NCI-H446 (cell line): ENCODE measurements at places on chromosomes 7 and 10.

GRCh38 chr10:6148908-6149307, 53.8 kb upstream of the PFKFB3 start:
- DNase-seq, result no peak

- DNase-seq, result no peak
Measured at GRCh38 chr10:8061274-8062211, 7.1 kb downstream of the GATA3 start.

GRCh38 chr7:131501422-131501821, 55.0 kb downstream of the PODXL start:
- DNase-seq, result no peak

GRCh38 chr10:613271-614138, 76.0 kb downstream of the DIP2C start:
- no peak for DNase-seq

DNA sequence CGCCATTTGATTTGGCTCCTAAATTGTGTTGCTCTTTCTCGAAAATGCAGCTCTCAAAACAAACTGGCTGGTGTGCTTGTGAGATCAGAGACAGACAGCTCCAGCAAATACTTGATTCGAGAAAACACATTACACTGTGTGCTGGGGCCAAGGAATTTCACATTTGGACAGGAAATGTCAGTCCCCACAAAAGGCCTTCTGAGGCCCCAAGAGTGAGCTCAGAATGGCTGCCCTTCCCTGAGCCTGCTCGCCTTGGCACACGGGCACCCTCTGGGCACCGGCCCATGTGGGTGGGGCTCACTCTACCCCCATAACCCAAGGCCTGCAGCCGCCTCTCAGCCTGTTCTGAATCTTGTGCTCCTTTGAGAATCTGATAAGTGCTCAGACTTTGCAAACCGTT, 13.9 kb upstream of the HSPA12A start:
- peak; percentile 27 for DNase-seq

DNA sequence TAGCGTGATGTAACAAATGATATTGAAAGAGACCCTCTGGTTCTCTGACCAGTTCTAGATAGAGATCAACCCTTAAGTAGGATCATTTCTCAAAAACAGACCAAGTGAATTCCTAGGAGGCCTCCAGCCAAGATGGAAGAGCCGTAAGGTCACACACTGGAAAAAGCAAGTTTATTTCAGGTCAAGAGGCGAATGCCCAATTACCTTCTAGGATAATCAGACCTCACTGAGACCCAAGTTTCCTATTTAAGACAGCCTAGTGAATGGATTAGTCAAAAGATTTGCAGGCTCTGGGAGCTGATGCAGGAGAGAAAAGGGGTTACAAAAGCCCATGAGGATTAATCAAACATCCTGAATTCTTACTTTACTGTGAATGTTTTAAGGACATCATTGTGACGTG, 486.1 kb upstream of the NRP1 start:
- no peak for DNase-seq

GRCh38 chr7:127330070-127330469, 62.4 kb downstream of the ZNF800 start:
- DNase-seq, result no peak

GRCh38 chr10:29595146-29595545, 39.6 kb downstream of the SVIL start:
- no peak for DNase-seq

GRCh38 chr7:91135300-91135699, 128.9 kb upstream of the FZD1 start:
- DNase-seq, result no peak

GRCh38 chr10:100728928-100729861, 16.2 kb upstream of the PAX2 start:
- DNase-seq, result no peak

- no peak for DNase-seq
Measured at GRCh38 chr7:149792220-149792595, 18.8 kb upstream of the ZNF467 start.

DNA sequence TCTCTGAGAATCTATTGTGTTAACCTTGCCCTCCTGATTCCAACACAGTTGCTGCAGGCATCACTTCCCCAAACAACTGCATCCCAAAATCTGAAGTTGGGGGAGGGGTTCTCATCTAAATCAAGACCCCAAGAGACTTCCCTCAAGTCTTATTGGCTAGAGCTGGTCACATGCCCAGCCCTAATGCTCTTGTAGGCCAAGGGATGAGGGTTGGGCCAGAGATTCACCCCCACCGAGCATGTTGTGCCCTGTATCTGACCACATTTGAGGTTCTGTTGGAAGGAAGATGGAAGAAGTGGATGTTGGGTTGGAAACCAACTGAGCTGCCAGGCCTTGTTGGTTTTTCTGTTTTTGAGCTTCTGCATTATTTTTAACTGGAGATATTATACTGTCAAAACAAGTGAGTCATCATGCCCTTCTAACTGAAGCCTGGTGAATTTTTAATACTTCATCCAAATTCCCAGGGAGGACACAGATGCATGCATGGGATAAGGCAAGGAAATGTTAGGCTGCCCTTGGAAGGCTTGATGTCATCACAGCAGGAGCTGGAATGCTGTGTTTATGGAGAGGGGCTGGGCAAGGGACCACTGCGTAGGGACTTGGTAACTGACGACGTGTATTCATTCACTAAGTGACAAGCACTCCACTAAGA, 68.6 kb upstream of the CACUL1 start:
- no peak for DNase-seq

GRCh38 chr7:140390034-140390433, 8.3 kb downstream of the SLC37A3 start:
- DNase-seq, result no peak

- DNase-seq, result no peak
Measured at GRCh38 chr7:151936207-151936606, 20.0 kb upstream of the GALNTL5 start.

DNA sequence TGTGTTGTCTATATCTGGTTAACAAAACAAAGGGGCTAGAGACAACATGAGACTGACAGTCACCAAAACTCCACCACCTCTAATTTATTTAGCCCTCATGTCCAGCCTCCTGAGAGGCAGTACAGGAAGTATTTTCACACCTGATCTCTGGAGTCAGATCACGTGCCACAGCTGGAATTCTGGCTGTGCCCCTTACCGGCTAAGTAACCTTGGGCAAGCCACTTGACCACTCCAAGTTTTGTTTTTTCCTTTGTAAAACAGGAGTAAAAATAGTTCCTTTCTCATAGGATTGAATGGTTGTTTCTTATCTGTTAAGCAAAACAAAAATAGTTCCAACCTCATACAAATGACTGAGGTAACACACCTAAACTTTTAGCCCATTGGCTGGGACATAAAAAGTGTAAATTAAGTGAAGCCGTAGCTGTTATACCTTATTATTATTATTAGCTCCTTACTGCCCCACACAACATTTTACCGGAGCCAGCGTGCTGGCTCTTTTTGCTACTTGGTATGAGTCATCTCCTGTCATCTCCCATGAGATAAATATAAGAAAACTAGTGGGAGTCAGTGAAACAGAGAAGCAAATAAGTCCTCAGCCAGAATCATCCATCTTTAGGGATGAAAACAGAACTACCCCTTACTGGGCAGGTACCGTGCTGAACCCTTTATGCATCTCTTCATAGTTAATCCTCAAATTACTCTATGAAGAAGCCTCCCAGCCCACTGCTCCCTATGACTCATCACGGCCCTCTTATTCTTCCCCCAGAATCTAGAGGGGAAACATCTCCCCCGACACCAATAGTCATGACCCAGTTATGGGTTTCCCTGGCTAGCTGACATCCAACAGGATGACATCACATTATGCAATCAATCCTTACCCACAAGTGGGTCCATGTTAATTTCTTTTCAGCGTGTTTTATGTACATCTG, 44.9 kb downstream of the PPP1R3C start:
- DNase-seq, result peak; percentile 40

DNA sequence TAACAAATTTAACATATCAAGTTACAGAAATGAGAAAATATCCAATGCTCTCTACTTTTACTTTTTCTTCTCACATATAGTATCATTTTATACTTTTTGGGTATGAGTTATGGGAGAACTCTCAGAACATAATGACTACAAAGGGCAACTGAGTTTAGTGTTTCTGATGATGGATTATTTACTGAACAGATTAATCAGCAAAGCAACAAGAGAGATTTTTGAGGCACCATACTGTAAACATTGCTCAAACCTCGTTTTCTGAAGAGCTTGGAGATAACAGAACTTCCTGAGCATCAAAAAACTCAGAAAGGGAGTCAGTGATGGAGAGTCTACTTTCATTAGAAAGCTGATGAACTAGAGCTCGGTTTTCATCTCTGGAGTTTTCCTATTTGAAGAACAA, 84.8 kb upstream of the GSDME start:
- no peak for DNase-seq

- DNase-seq, result no peak
Measured at GRCh38 chr10:53361936-53362335, 589.4 kb upstream of the MBL2 start.

- DNase-seq, result no peak
Measured at GRCh38 chr7:95264363-95264891, 59.9 kb downstream of the PON1 start.

GRCh38 chr7:139901056-139901795, 72.2 kb downstream of the TBXAS1 start:
- DNase-seq, result no peak

GRCh38 chr7:88401009-88401623, 94.4 kb upstream of the STEAP4 start:
- DNase-seq, result peak; percentile 3

DNA sequence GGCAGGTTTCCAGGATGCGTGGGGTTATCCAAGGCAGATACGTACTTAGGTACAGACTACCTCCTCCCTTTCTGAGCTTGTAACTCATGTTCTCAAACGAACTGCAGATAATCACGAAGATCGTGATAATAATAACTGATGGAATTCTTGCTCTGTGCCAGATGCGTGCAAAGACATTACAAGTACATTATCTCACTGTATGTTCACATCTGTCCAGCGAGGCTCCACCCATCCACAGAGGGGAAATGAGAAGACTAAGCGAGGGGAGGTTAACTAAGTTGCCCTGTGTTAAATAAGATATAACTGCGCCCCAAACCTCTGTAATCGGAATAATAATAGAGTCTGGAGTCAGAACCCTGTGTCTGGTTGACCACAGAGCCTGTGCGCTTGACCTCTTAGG, 1.9 kb downstream of the GALNT17 start:
- no peak for DNase-seq

DNA sequence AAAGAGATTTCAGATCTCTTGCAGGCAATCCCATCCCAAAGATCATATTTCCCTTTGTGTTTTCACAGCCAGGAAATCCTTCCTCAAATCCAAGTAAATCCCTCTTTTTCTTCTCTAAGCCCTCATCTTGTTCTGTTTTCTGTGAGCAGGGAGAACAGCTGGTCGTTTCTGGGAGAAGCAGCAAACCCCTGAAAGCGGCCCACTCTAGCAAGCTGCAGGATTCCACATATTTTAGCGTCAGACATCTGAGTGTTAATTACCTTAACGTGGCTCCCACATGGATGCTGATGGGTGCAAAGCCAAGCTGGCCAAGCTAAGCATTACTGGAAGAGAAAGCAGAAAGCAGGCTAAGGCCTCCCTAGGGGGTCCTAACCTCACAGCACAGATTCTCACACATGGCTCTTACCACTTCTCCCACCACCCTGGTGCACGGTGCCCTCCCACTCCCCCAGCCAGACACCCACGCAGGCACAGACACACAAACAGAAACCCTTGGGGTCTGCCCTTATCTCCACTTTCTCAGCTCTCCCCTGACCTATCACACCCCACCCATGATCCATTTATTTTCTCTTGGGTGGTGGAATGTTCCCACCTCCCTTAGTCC, 551.0 kb upstream of the AUTS2 start:
- DNase-seq, result no peak
